ENCODE measurements at places on chromosomes 2 and 18.

DNA sequence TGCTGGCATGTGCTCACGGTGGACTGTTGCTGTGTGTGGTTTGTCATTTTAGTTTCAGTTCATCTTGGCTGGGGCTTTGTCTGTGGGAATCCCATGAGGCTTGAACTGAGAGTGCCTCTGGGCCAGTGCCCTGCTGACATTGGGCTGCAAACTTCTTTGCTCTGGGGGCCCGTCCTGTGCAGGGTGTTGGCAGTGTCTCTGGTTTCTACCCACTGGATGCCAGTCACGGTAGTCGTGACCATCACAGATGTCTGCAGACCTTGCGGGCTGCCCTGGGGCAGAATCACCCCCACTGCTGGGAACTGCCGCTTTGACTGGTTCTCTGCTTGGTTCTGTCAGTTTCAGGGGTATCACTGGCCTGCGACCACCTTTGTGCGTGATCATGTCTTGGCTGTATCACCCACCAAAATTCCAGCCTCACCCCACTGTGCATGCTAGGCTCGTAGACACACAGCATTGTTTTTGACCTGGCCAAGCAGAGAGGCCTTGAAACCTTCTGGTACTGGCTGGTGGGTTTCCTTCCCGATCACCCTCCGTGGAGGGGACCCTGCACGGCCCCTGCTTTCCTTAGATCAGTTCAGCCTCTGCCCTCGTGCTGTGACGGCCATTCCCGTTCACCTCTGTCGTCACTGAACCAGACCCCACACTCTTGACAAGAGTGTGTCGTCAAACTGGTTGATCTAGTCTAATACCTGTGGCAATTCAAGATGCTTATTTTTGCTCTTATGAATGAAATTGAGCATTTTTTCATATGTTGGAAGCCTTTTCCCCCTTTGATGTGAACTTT lies 57.6 kb downstream of the KCNG2 start:
- no peak for DNase-seq

- DNase-seq, result no peak
Measured at GRCh38 chr2:239465017-239466001, 64.5 kb upstream of the HDAC4 start.

- DNase-seq, result no peak
Measured at GRCh38 chr18:25349131-25349925, 2.6 kb downstream of the ZNF521 start.

DNA sequence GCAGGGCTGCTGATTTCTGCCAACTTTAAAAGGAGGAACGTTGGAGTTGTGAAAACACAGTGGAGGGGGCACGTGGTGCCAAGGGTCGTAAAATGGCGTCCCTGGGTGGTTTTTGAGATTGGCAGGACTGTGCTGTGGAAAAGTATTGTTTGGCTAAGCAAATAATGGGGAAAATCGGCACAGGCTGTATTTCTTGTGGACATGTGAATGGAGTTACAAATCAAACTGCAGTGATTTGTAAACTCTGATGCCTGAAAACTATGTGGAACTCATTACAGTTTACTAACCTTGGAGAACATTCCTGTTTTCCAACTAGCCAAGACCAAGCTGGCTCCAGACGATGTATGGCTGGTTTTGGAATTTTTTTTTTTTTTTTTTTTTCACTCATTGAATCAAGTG lies 68.7 kb downstream of the KCTD1 start:
- DNase-seq, result no peak

DNA sequence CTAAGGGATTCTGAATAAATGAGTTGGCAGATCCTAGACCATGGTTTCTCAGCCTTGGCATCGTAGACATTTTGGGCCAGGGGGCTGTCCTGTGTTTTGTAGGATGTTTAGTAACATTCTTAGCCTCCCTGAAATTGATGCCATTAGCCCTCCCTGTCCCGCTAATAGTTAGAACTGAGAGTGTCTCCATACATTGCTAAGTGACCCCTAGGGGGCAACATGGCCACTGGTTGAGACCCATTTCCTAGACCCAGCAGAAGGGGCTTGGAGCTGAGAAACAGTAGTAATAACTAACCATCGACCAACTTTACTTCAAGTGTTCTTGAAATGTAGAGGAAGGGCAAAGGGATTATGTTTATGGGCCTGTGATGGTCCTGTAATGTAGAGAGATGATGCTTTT lies 40.8 kb downstream of the KCMF1 start:
- DNase-seq, result no peak

GRCh38 chr2:110837446-110838409 lies 105.4 kb downstream of the ACOXL start:
- no peak for DNase-seq

DNA sequence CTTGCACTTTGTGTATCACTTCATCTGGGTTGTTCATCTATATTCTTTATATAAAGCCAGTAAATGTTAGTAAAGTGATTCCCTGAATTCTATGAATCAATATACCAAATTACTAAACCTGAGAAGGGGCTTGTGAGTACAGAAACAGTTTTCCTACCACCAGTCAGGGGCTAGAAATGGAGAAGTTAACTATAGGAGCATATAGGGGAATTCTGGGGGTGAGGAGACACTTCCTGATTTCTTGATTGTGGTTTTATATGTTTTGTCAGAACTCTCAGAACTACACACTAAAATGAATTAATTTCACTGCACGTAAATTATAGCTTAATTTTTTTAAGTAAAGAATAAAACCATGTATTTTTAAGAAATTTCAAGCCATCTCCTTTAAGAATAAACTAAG lies 93.7 kb downstream of the SESTD1 start:
- no peak for DNase-seq

- DNase-seq, result no peak
Measured at GRCh38 chr2:27281855-27282559, at the start of gene TRIM54. TRIM54 (plus strand) TSS chr2:27282429; CDS start chr2:27282732, 303 bp downstream.

DNA sequence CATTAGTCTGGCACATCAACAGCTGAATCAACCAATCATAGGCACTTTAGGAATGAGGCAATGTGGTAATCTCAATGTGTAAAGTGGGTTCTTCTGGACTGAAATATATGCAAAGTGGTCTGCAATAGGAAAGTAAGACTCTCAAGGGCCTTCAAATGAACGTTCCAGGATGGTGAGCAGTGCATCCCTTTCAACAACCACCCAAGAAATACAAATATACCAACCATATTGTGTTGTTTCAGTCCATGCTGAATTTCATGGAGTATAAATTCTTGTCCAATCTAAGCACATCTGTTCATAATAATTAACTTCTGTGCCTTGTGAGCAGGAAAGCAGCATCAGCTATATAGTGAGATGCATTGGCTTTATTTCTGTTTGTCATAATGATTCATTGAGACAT lies 556.2 kb downstream of the THSD7B start:
- DNase-seq, result no peak

GRCh38 chr2:190583507-190584337 lies 49.2 kb upstream of the NEMP2 start:
- DNase-seq, result no peak

Measured in CD4-positive, alpha-beta T cell treated with Interleukin-15 for 4 hours (primary cell).